ENCODE measurements at places on chromosomes 2 and 18. TPM values are rescaled to one million over a fixed set of nuclear protein-coding genes. Genes with fewer than 3 reads are reported as not detected.

The KCNS3 gene
- 4.5 TPM for total RNA-seq

The ANO7 gene
- 0.81 TPM for total RNA-seq

The ONECUT2 gene
- total RNA-seq: 0.03 TPM

The KATNAL2 gene
- total RNA-seq: 2.7 TPM

The GPAT2 gene
- 6.1 TPM for total RNA-seq

The FSHR gene
- 0.14 TPM for total RNA-seq

The TMEM169 gene
- 0.24 TPM for total RNA-seq

The KCNF1 gene
- total RNA-seq: 0.24 TPM

The SPR gene
- total RNA-seq: 52.4 TPM

The ANKRD39 gene
- 17.4 TPM for total RNA-seq

The AGPS gene
- 32.3 TPM for total RNA-seq

The OXER1 gene
- total RNA-seq: 0.43 TPM

The UBE2E3 gene
- 48.4 TPM for total RNA-seq

The ANKRD30B gene
- not detected for total RNA-seq

The GPR45 gene
- total RNA-seq: not detected

The UGT1A5 gene
- total RNA-seq: not detected

The MBD5 gene
- total RNA-seq: 36.6 TPM

The IGFBP5 gene
- total RNA-seq: 156 TPM

The HOXD8 gene
- 0.16 TPM for total RNA-seq

The RAX gene
- not detected for total RNA-seq

The GAD1 gene
- total RNA-seq: not detected

The KIF5C gene
- total RNA-seq: 0.87 TPM

The SOX11 gene
- 1.1 TPM for total RNA-seq

The SERPINB2 gene
- total RNA-seq: not detected
